ENCODE measurements at places on chromosomes 12 and 14. TPM values are rescaled to one million over a fixed set of nuclear protein-coding genes. Genes with fewer than 3 reads are reported as not detected.

DNA sequence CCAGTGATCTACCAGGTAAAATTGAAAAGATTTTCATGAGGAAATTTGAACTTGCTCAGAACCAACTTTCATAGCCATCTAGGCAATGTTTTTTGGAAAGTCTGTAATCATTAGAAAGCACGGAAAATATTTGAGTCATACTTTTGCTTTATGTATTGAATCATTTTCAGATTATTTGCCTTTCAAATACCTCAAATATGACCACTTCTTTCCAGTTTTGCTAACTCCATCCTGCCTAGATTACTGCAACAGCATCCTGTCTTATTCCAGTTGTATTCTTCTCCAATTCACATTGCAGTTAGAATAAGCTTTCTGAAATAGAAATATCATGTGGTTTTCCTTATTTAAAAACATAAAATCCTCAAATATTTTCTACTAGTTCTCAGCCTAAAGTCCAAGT, 239.8 kb upstream of the FAR2 start:
- H3K4me1 ChIP-seq = no peaks in the 10 kb centered on the region
- no peak overlapping the region for H3K27ac ChIP-seq
- no peak overlapping the region for H3K4me3 ChIP-seq
- H3K36me3 ChIP-seq = no peaks in the 10 kb centered on the region
- no peak for DNase-seq

Gene PPP1R36
- total RNA-seq = not detected

- DNase-seq = no peak
- peaks cover 20% of the 10 kb centered on the region for H3K27me3 ChIP-seq
- H3K4me1 ChIP-seq = no peaks in the 10 kb centered on the region
- no peak overlapping the region for H3K4me3 ChIP-seq
Observed at GRCh38 chr12:95830335-95831089, 28.2 kb upstream of the SNRPF start.

DNA sequence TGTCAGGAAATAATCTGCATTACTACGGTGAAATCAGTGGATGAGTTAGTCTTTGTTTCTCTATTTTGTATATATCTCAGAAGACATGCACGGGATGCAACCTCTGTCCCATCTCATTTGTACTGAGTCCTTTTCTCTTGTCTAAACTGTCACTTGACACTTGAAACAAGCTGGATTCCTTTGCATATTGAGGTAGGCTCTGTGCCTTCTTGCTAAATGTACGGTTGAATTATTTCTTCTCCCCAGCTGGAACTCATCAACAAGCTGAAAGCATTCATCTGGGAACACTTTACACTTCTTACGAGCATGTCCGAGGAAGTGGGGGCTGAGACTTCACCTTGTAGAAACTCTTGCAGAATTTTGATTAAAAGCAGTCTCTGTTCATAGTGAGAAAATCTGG, 119.5 kb downstream of the VEZT start:
- H3K36me3 ChIP-seq = no peaks in the 10 kb centered on the region
- H3K4me1 ChIP-seq = peaks cover 2% of the 10 kb centered on the region
- no peak overlapping the region for H3K4me3 ChIP-seq

Gene OR6C2
- not detected for total RNA-seq

Gene PLEKHA5
- 3.2 TPM for total RNA-seq

Gene TAS2R19
- total RNA-seq = 3.6 TPM

GRCh38 chr14:74326369-74327152, 21.7 kb upstream of the VRTN start:
- H3K4me3 ChIP-seq = no peak overlapping the region
- H3K27me3 ChIP-seq = peaks cover 8% of the 10 kb centered on the region
- H3K27ac ChIP-seq = no peak overlapping the region
- DNase-seq = no peak
- no peaks in the 10 kb centered on the region for H3K36me3 ChIP-seq
- no peaks in the 10 kb centered on the region for H3K4me1 ChIP-seq

GRCh38 chr12:9260931-9261330, 52.7 kb upstream of the PZP start:
- H3K27ac ChIP-seq = no peak overlapping the region
- H3K36me3 ChIP-seq = no peaks in the 10 kb centered on the region
- H3K27me3 ChIP-seq = peaks cover 12% of the 10 kb centered on the region
- H3K4me1 ChIP-seq = peaks cover 4% of the 10 kb centered on the region
- DNase-seq = no peak

DNA sequence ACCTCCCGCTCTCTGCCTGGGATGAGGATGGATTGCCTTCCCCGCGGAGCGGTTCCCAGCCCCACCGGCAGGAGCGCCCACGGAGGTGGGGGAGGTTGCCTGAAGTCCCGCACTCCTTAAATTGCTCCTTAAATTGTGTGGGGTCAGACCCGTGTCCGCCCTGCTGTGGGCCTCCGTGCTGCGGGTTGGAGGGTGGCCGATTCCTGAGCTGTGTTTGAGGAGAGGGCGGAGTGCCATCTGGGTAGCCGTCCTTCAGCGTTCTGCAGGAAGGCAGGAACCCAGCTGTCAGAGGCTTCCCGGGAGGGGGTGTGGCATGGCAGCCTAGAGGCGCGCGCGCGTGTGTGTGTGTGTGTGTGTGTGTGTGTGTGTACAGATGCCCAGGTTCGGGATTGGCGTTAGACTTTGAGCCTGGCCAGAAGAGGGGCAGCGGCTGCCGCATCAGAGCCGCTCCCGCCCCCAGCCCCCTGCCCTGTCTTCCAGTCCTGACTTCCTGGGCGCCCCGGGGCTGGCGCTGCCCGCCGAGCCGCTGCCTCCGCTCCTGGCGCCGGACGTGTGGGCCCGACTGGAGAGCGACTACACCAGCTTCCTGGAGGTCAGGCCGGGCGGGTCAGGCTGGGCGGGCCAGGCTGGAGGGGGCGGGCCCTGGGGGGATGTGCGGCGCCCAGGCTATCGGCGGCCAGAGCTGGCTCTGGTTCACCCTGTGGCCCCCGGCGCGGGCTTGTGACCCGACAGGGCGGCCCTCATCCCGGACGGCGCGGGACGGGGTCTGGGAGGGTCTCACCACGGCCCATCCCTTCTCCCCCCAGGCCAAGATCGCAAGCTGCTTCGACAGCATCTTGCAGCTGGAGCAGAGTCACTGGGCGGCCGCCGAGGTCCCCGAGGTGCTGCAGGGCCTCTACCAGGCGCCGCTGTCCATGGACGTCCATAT, 9.2 kb downstream of the EXOC3L4 start:
- no peak overlapping the region for H3K27ac ChIP-seq
- DNase-seq = no peak
- no peaks in the 10 kb centered on the region for H3K36me3 ChIP-seq

DNA sequence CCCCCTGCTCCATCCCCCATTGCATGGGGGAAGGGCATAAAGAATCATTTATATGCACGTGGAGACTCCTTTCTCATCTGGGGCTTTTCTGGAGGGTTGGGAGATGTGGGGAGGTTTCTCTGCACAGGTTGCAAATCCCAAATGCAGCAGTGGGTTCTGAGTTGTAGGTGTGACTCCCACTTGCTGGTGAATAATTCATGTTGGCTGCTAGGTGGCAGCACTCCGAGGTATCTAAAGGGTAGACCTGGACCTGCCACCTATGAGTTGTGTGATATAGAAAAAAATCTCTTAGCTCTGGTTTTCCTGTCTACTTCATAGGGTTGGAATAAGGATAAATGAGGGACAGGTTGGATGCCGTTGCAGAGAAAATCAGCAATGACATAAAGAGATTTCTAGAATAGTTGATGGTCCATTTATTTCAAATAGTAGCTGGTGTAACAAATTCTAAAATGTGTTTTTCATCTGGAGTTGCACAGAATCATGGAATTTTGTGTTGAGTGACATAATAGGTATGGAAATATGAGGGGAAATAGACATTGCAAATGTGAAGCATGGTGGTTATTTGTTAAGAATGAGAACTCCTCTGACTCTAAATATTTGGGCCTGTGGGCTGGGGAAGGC, 4.6 kb downstream of the MARCHF9 start:
- peaks cover 49% of the 10 kb centered on the region for H3K36me3 ChIP-seq
- no peak for DNase-seq
- peaks cover 25% of the 10 kb centered on the region for H3K4me1 ChIP-seq
- no peak overlapping the region for H3K4me3 ChIP-seq

Gene DDX24
- 276 TPM for total RNA-seq

DNA sequence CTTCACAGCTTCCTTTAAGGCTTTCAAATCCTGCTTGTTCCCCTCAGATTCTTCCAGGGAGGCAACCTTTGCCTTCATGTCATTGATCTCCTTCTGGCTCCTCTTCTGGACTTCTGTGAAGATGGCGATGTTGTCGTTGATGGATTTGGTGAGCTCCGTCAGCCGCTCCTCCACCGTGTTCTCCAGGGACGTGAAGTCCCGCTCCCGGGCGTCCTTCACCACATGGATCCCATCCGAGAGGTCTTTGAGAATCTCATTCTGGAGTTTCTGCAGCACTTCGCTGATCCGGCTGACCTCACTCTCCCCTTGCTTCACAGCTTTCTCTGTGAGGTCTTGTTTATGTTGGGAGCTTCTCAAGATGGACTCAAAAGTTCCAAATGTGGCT, 7.9 kb downstream of the CKAP4 start:
- H3K4me1 ChIP-seq = no peaks in the 10 kb centered on the region
- H3K27ac ChIP-seq = no peak overlapping the region
- H3K27me3 ChIP-seq = peaks cover under 1% of the 10 kb centered on the region
- H3K4me3 ChIP-seq = no peak overlapping the region

GRCh38 chr12:109016978-109017377, 3.9 kb downstream of the SVOP start:
- no peak overlapping the region for H3K4me3 ChIP-seq
- no peaks in the 10 kb centered on the region for H3K36me3 ChIP-seq
- no peaks in the 10 kb centered on the region for H3K4me1 ChIP-seq
- H3K27ac ChIP-seq = no peak overlapping the region
- peaks cover 19% of the 10 kb centered on the region for H3K27me3 ChIP-seq
- no peak for DNase-seq

DNA sequence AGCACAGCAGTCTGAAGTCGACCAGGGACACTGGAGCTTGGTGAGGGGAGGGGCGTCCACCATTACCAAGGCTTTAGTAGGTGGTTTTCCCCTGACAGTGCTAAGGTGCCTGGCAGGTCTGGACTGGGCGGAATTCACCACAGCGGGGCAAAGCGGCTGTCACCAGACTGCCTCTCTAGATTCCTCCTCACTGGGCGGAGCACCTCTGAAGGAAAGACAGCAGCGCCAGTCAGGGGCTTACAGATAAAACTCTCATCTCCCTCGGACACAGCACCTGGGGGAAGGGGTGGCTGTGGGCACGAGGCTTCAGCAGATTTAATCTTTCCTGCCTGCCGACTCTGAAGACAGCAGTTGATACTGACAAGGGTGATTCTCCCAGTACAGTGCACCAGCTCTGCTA, 39.1 kb downstream of the DDHD1 start:
- peaks cover 40% of the 10 kb centered on the region for H3K36me3 ChIP-seq
- no peak overlapping the region for H3K4me3 ChIP-seq
- H3K4me1 ChIP-seq = peaks cover 53% of the 10 kb centered on the region
- H3K27ac ChIP-seq = no peak overlapping the region
- no peaks in the 10 kb centered on the region for H3K27me3 ChIP-seq
- DNase-seq = no peak

Gene SERPINA6
- total RNA-seq = not detected

Gene KRT3
- not detected for total RNA-seq

Gene KSR2
- 0.05 TPM for total RNA-seq

Gene NUP107
- 106 TPM for total RNA-seq

DNA sequence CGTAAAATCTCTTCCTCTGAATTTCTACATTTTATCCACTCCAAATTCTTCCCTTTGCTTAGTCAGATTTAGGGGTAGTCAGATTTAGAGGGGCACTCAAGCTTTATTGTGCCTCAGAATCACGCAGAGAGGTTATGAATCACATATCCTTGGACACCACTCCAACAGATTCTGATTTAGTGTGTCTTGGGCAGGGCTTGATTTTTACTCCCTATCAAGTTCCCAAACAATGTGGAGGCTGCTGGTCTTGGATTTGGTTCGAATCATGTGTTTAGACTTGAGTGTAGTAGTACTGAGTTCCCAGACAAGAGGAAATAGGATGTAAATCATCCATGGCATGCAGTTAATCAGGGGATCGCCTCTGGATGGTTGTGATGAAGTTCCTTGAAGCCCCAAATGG, 298.1 kb upstream of the CLEC14A start:
- no peaks in the 10 kb centered on the region for H3K27me3 ChIP-seq
- H3K27ac ChIP-seq = no peak overlapping the region
- no peak for DNase-seq

DNA sequence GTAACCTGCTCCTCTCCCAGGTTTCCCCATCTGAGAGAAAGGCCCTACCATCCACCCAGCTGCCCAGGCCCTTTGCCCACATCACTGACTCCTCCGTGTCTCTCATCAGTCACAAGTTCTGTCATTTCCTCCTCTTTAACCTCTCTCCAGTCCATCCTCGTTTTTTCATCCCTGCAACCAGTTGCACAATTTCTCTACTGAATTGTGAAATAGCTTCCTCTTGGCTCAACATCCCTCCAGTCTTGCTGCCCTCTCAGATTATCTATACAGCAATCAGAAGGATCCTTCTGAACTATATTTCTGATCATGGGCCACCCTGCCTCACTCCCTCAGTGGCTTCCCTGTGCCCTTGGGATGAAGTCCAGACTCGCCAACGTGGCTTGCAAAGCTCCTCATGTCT, 6.8 kb downstream of the FAM161B start:
- no peaks in the 10 kb centered on the region for H3K27me3 ChIP-seq
- no peak overlapping the region for H3K4me3 ChIP-seq
- H3K27ac ChIP-seq = no peak overlapping the region

Gene SMARCC2
- 136 TPM for total RNA-seq

GRCh38 chr12:2801044-2801783, 6.4 kb downstream of the FKBP4 start:
- H3K27ac ChIP-seq = no peak overlapping the region
- H3K4me3 ChIP-seq = no peak overlapping the region
- peaks cover 12% of the 10 kb centered on the region for H3K4me1 ChIP-seq
- no peaks in the 10 kb centered on the region for H3K27me3 ChIP-seq
- DNase-seq = no peak
- H3K36me3 ChIP-seq = peaks cover 93% of the 10 kb centered on the region

DNA sequence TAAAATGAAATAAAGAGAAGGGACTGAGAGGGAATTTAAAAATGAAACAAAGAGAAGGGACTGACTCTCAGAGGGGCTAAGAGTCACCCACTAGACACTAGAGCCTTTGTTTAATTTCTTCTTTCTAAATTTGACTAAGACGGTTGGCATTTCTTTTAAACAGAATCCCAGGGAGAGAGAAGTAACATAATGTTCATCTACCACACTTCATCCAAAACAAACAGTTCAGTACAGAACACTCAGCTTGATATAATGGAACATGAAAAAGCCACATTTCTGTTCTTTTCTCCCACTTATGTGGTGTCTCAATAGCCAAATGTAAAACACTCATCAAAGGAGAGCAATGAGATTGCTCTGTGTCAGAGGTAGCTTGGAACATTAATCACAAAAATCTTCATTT, 10.1 kb upstream of the NT5DC3 start:
- no peak overlapping the region for H3K4me3 ChIP-seq
- no peak for DNase-seq
- H3K27me3 ChIP-seq = peaks cover 14% of the 10 kb centered on the region
- no peaks in the 10 kb centered on the region for H3K36me3 ChIP-seq

Gene RNASE3
- total RNA-seq = not detected

DNA sequence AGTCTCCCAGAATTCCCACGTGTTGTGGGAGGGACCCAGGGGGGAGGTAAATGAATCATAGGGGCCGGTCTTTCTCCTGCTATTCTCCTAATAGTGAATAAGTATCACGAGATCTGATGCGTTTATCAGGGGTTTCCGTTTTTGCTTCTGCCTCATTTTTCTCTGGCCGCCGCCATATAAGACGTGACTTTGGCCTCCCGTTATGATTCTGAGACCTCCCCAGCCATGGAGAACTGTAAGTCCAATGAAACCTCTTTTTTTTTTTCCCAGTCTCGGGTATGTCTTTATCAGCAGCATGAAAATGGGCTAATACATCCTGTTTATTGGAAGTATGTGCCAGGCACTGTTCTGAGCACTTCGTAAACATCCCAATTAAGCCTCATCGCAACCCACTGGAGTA, 788 bp downstream of the KRT72 start:
- no peak overlapping the region for H3K27ac ChIP-seq
- H3K4me3 ChIP-seq = no peak overlapping the region
- peaks cover 29% of the 10 kb centered on the region for H3K27me3 ChIP-seq

All from activated T-helper 2 cell treated with anti-CD3 and anti-CD28 coated beads, Interferon-gamma antibody, Interleukin-2, Interleukin-4, amounts not matched to agents 10 μg/mL and 5 μg/mL and 100 μg/mL, durations not matched to agents 14 hours and 24 hours and 36 hours (primary cell).